ENCODE measurements at places on chromosomes 5 and 9.

DNA sequence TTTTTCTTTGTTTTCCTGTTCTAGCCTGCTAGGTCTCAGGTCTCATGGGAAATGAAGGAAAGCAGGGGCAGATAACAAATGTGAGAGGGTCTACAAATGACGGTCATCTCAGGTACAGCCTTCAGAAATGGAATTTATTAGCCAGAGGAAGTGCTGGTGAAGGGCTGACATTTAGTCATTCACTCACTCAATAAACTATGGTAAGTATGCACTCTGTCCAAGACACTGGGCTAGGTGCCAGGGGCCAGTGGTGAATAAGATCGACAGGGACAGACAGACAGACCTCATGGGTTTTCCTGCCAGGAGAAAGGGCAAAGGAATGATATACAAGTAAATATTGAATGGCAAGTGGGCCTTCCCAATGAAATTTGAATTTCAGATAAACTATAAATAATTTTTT is 6.3 kb downstream of the PDE6A start:
- peak; percentile 82 for DNase-seq

DNA sequence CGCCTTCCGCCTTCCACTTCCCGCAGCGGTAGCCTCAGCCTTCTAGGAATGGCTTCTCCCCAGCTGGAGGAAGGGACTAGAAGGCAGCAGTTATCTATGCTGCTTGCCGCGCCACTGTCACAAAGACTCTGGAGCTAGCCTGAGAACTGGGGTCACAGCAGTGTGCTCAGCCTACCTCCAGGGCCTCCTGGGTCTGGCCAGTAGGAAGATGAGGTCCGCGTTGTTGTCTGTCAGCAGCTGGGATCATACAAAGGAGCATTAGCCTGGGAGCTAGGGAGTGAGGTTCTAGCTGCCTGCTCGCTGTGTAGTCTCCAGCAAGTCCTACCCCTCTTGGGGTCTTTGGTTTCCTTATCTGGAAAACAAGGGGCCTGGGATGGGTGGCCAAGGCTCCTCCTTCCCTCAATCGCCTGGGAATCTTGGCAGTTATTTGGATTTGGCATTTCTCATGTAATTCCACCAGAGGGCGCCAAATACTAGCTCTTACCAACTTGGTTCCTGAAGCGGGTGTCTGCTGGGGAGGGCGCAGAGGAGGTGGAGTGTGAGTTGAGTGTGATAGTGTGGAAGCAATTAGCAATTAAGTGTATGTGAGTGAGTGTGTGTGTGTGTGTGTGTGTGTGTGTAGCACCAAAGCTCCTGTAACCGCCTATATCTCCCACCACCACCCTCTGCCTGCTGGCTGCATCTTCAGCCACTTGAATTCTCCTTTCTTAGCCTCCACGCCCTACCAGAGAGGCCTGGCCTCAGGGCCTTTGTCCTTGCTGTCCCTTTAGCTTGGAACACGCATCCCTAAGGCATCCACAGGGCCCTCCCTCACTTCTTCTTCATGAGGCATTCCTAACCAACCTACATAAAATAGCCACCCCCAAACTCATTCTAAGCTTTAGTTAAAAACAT is 97.1 kb downstream of the ENTREP1 start:
- no peak for DNase-seq

- DNase-seq: no peak
Measured at GRCh38 chr9:17669206-17669605, 90.3 kb downstream of the SH3GL2 start.

- peak; percentile 52 for DNase-seq
Measured at GRCh38 chr9:130183133-130183762, 11.0 kb downstream of the NCS1 start.

DNA sequence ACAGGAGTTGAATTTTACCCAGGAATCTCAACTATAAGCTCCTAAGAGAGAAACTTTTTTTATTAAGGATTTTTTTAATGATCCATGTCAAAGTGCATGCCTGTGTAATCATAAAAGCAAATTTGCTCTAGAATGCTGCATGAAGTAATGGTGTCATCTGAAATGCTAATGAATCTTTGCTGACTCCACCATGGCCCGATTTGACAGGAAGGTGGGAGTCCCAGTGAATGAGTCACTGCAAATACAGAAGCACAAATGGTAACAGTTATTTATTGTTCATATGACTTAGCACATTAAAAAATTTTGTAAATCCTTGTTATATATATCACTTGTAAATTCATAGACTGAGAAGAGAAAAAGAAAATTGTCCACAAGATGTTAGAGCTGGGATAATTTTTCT is 341.3 kb downstream of the RASEF start:
- DNase-seq: no peak

GRCh38 chr9:89440951-89441654 is 56.8 kb downstream of the SEMA4D start:
- DNase-seq: no peak

DNA sequence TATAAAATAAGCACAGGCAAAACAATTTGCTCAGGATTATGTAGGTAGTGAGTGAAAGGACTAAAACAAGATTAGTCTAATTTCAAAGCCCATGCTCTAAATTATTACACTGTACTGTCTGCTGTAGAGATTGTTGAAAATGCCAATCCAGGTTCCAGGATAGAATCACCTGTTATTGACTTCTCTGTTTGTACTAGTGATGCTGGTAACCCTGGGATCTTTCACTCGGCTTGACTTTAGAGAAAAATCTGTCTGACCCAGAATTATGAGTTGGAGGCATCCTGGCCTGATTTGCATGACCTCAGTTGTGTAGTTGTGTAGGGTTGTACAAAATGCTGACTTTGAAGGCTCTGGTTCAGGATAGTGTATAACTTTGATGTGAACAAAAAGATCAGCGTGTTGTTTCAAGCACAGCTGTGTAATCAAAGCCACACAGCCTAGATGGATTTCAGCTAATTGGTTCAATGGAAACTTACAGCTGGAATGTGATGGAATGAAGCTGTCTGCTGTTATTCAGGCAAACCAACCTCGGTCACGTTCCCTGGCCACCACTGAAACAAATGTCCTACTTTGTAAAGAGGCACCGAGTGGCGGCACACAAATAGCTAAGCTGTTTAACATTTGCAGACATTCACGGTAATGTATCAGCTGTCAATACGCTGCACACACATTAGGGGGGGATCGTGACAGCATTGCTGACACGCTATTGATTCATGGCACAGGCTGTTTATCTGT is 340.3 kb downstream of the KCTD16 start:
- no peak for DNase-seq
